ENCODE measurements at places on chromosomes 13 and 19.

DNA sequence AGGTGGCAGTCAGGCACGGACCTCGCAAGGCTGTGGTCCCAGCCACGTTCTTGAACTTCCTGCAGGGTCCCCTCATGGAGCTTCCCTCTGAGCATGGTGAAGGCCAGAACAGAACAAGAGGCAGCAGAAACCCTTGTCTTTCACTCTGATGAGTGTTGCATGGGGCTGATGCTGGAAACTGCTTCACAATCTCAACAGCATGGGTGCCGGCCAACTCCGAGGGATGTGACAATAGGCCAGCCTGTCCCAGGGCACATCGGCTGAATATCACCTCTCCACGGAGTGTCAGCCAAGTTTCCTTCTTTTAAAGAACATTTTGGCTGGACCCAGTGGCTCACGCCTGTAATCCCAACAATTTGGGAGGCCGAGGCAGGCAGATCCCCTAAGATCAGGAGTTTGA is 173.9 kb downstream of the FOXO1 start:
- no peak for DNase-seq

DNA sequence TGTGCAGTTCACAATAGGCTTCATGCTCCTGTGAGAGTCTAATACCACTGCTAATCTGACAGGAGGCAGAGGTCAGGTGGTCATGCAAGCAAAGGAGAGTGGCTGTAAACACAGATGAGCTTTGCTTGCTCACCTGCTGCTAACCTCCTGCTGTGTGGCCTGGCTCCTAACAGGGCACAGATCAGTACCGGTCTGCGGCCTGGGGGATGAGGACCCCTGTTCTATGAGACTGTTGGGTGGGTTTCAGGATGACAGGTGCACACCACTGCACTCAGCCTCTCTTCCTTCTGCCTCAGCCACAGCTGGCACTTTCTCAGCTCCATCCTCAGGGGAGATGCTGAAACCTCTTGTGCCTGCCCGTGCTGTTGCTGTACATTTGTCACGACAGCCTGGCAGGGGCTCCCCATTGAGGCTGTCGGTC is 9.7 kb downstream of the CLEC4G start:
- DNase-seq = no peak

- DNase-seq = no peak
These were observed 1610.1 kb upstream of the PCDH20 start for GRCh38 chr13:63025741-63026140.

DNA sequence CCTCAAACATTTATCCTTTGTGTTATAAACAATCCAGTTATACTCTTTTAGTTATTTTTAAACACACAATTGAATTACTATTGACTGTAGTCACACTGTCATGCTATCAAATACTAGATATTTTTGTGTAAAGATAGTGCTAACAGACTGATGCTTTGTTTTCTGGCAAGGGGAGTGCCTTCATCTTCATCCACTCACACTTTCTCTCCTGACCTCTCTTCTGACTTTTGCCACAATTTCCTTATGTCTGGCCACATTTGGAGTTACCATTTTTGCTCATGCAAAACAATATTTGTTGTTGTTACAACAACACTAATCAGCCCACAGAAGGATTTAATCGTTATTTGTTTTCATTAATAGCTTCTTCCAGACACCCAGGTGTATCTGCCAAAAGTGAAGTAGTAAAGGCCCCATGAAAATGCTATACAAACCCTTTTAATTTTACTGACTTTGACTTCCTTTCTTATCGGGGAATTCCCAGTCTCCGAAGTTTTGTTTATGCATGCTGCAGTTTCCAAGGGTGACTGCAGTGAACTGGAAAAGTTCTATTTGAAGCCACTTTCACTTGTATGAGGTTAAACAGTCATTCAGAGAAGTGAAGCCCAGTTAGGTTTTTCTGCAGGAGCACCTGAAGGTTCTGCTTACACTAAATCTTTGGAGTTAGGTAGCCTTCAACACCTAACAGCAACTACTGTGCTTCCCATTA is 66.1 kb upstream of the FRY start:
- no peak for DNase-seq

GRCh38 chr13:109366525-109366924 is 419.9 kb downstream of the IRS2 start:
- DNase-seq = no peak
